ENCODE measurements at places on chromosomes 2 and 18.

- no peak for DNase-seq
Measured at GRCh38 chr18:78492813-78493371, 486.7 kb upstream of the SALL3 start.

DNA sequence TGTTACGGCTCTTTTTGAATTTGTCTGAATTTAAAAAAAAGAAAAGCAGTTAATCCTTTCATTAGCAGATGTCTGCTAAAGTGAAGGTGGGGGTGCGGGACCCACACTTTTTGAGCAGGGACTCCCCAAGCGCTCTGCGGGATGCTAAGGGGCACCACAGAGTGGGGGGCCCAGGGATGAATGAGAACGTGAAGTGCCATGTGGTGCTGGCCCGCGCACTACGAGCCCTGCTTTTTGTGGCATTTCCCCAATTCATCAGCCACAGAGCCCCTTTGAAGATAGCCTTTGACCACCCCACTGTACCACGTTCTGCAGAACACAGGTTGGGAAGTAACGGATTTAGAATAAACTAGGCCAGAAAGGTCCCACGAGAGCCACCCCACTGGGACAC lies 28.6 kb downstream of the HS1BP3 start:
- DNase-seq, result no peak

DNA sequence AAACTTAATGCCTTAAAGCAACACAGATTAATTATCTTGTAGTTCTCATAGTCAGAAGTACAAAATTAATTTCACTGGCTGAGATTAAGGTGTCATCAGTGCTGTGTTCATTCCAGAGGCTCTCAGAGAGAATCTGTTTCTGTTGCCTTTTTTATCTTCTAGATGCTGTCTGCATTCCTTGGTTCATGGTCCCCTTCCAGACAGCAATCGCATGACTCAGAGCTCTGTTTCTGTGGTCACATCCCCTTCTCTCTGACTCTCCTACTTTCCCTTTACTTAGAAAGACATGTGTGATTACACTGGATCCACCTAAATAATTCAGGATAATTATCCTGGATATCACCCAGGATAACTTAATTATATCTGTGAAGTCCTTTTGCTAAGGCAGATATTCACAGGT lies 148.6 kb downstream of the MAIP1 start:
- no peak for DNase-seq

DNA sequence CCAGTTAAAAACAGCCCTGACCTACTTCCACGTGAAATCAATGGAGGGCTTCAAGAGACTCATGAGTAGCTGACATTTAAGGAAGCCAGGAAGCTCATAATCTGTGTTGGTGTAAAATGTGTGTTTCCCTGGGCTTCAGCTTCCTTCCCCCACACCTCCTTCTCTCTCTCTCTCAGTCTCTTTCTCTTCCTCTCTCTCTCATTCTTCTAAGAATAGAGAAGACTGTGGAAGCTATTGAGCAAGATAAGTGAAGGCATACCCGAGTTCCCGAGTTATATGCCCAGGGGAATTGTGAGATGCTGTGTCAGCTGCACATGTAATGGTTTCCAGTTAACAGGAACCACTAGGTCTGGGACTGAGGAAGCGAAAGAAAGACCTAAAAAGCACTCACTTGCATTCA lies 199.4 kb downstream of the NYAP2 start:
- no peak for DNase-seq

DNA sequence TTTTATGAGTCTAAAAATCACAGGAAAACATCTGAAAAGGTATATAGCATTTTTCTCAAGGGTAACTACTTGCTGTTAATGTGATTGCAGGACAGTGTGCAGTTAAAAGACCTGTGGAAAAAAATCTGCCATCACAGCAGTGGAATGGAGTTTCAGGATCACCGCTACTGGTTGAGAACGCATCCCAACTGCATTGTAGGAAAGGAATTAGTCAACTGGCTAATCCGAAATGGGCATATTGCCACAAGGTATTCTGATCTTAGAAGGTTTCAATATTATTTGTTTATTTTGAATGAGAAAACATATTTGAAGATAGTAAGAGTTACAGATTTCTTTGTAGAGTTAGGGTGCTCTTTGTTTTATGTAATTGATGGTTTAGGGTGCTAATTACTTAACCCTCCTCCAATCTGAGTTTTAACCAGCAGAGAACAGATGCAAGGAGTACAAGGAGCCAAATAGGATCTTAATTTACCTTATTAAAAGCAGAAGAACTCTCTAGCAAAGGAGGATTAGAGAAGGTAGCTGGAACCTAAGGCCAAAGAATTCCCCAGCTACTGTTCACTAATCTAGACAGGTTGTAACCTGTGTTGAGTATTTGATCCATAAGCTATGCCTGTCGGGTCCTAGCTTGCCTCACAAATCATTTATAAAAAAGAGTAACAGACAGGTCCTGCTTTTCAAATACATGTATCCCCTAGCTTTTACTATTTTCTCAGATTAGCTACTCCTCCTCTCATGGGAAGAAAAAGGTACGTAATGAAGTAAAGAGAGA lies 35.0 kb downstream of the PIKFYVE start:
- DNase-seq, result no peak
